ENCODE measurements at places on chromosomes 6 and 20.

GRCh38 chr6:169752074-169752623 is 727 bp downstream of the ERMARD start:
- no peak for DNase-seq
- H3K4me1 ChIP-seq: no peaks in the 10 kb centered on the region
- no peaks in the 10 kb centered on the region for H3K27me3 ChIP-seq
- H3K36me3 ChIP-seq: no peaks in the 10 kb centered on the region

GRCh38 chr6:162184465-162184864 is 543.1 kb downstream of the PRKN start:
- H3K27ac ChIP-seq: no peak overlapping the region
- H3K36me3 ChIP-seq: no peaks in the 10 kb centered on the region
- no peaks in the 10 kb centered on the region for H3K4me1 ChIP-seq
- no peak for DNase-seq

DNA sequence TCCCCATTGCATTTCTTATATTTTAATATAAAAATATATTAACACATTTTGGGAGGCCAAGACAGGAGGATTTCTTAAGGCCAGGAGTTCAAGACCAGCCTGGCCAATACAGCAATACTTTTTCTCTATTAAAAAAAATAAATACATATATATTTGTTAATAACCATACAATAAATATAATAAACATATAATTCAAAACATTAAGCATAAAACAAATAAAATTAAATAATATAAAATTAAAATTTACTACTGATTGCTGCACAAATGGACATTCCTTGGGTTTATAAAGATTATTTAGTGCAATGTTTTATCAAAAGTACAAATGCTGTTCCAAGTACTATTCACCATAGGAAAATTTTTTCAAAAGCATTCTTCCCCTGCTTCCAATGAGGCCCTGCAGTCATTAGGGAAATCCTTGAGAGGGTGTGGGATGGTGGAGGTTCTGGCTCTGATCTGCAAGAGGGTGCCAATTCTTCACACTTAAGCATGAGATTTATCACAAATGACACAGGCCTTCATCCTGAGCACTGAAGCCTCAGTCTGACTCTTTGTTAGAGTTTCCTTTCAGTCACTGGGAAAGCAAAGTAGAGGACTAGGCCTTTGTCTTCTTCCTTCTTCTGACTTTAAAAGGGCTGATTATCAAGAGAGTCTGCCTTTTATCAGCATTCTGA is 596.7 kb downstream of the EPM2A start:
- no peaks in the 10 kb centered on the region for H3K36me3 ChIP-seq
- DNase-seq: no peak

GRCh38 chr6:73624896-73625295 is 28.9 kb downstream of the SLC17A5 start:
- no peak for DNase-seq
- H3K4me3 ChIP-seq: no peak overlapping the region
- no peaks in the 10 kb centered on the region for H3K4me1 ChIP-seq

DNA sequence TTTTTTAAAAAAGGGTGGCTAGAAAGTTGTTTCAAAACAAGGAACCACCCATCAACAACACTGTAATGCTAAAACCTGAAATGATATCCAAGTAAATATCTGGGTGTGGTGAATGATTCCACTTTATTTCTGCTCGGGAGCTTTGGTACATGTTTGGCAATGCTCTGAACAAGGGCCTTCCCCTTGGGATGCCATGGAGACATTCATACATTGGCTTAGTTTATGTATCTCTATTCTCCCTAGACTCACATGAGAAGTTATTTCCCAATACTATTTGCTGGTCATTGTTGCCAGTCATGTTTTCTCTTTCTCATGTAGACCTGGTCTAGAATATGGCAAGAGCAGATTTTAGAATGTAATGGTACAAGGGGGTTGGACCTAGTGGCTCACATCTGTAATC is 22.9 kb downstream of the ADTRP start:
- H3K36me3 ChIP-seq: 0 out of 2 replicates have a peak, but pooled peaks cover 2% of the 10 kb centered on the region
- H3K27ac ChIP-seq: no peak overlapping the region

DNA sequence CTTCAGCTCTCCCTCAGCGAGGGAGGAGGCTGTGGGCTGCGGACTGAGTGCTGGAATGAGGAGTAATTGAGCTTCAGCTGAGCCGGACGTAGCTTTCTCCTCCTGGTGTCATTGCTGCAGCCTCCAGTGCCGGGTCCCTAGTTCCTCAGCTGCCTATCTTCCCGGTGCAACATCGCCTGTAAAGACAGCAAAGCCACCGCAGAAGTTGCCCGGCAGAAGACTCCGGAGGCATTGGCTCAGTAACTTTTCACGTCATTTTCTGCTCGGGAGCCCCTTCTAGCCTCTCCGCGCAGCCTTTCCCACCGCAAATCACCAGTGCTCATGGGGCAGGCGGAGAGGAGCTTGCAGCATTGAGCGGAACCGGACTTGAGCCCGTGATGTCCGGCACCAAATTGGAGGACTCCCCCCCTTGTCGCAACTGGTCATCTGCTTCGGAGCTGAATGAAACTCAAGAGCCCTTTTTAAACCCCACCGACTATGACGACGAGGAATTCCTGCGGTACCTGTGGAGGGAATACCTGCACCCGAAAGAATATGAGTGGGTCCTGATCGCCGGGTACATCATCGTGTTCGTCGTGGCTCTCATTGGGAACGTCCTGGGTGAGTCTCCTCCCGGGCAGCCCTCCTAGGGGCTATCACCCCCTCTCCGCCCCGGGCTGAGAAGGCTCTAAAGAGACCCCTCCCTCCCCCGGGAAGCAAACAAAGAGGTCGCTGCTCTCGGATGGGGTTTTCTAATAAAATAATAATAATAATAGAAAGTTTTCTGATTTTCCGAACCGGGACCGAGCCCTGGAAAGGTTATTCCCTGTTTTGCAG is at the start of gene HCRTR2:
Gene HCRTR2 (plus strand): TSS at position 305 of the 816 bp plus-strand sequence. CDS start 73 bp downstream, at position 378.
- peaks cover 10% of the 10 kb centered on the region for H3K27me3 ChIP-seq
- peaks cover 2% of the 10 kb centered on the region for H3K4me1 ChIP-seq
- H3K4me3 ChIP-seq: peak within 1 kb of the TSS; percentile 55
- DNase-seq: no peak
- H3K36me3 ChIP-seq: no peaks in the 10 kb centered on the region
- H3K27ac ChIP-seq: no peak within 1 kb of the TSS

GRCh38 chr6:43608310-43608763 is 20.7 kb downstream of the GTPBP2 start:
- no peaks in the 10 kb centered on the region for H3K36me3 ChIP-seq
- peak; percentile 45 for DNase-seq
- H3K27ac ChIP-seq: no peak overlapping the region
- H3K4me3 ChIP-seq: no peak overlapping the region
- no peaks in the 10 kb centered on the region for H3K4me1 ChIP-seq

DNA sequence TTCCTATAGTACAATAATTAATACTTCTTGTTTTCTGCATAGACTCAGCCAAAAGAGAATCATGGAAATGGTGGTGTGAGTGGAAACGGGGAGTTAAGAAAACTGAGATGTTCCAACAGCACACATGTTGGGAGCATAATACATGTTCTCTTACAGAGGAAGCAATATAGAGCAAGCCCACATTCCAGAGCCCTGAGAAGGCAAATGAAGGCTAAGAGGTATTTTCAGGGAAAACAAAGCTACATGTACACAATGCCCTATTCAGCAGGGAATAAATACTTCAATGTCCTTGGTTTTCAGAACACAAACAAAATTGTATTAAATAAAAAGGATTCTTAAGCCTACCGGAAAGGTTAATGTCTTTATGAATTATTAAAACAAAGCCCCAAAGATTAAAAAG is 35.1 kb upstream of the SMIM8 start:
- no peaks in the 10 kb centered on the region for H3K36me3 ChIP-seq
- H3K4me1 ChIP-seq: no peaks in the 10 kb centered on the region
- no peaks in the 10 kb centered on the region for H3K27me3 ChIP-seq
- no peak overlapping the region for H3K4me3 ChIP-seq
- H3K27ac ChIP-seq: no peak overlapping the region

DNA sequence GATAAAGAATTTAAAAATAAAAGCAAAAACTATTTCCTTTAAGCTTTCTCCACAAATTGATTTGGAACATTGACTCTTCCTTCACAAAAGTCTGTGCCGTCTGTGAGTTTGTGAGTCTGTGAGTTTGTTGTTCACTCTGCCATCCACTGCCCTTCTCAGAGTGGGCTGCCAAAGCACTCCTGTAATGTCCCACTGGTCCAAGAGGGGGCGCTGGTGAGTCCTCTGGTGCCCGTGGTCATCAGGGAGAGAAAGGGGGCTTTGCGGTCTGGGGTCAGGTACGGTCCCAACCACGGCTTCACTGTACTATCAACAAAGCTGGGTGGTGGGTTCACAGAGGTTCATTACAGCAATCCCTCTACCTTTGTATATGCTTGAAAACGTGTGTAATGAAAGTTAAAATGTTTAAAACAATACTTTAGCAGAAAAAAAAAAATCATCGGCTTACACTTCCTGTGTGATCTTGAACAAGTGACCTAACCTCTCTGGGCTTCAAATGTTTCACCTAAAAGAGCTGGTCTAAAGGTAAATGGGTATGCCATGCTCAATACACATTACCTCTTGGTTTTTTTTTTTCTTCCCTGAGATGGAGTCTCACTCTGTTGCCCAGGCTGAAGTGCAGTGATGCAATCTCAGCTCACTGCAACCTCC is 5.6 kb upstream of the ANKRD60 start:
- no peaks in the 10 kb centered on the region for H3K4me1 ChIP-seq
- no peak overlapping the region for H3K4me3 ChIP-seq
- no peaks in the 10 kb centered on the region for H3K27me3 ChIP-seq
- H3K27ac ChIP-seq: no peak overlapping the region

DNA sequence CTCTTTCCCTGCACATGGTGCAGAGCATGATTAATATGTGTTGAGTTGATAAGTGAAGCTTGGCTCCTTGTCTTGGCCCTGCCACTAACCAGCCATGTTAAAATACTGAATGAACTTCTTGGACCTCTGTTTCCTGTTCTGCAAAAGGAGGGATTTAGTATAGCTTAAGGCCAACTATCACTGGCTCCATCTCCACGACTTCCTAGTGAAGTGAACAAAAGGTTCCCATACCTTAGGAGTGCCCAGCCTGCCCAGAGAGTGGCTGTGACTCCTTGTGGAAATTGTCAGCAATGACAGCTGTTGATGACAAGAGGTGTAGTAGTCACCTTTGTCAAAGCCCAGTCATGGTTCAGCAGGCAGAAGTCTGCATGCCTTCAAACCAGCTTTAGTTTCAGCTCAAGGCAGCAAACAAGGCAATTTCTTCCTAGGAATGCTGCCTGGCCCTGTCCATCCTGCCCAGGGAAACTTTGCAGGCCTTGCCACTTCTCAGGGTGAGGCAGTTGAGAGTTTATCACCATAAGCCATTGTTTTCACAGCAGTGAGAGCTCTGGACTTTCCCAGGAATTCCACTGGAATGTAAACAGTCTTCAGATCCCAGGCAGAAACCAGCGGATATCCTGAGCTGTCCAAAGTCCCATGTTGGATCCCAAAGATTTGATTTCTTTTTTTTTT is 169.7 kb upstream of the TNFAIP3 start:
- H3K4me1 ChIP-seq: peaks cover 1% of the 10 kb centered on the region
- DNase-seq: no peak
- H3K27me3 ChIP-seq: no peaks in the 10 kb centered on the region
- H3K27ac ChIP-seq: no peak overlapping the region
- no peaks in the 10 kb centered on the region for H3K36me3 ChIP-seq
- H3K4me3 ChIP-seq: no peak overlapping the region

GRCh38 chr6:158962371-158962770 is 37.6 kb downstream of the RSPH3 start:
- H3K4me3 ChIP-seq: no peak overlapping the region
- no peaks in the 10 kb centered on the region for H3K36me3 ChIP-seq
- H3K27me3 ChIP-seq: no peaks in the 10 kb centered on the region

GRCh38 chr20:48538856-48539255 is 288.9 kb downstream of the PREX1 start:
- no peaks in the 10 kb centered on the region for H3K27me3 ChIP-seq
- peaks cover 4% of the 10 kb centered on the region for H3K4me1 ChIP-seq
- H3K4me3 ChIP-seq: no peak overlapping the region
- no peaks in the 10 kb centered on the region for H3K36me3 ChIP-seq

DNA sequence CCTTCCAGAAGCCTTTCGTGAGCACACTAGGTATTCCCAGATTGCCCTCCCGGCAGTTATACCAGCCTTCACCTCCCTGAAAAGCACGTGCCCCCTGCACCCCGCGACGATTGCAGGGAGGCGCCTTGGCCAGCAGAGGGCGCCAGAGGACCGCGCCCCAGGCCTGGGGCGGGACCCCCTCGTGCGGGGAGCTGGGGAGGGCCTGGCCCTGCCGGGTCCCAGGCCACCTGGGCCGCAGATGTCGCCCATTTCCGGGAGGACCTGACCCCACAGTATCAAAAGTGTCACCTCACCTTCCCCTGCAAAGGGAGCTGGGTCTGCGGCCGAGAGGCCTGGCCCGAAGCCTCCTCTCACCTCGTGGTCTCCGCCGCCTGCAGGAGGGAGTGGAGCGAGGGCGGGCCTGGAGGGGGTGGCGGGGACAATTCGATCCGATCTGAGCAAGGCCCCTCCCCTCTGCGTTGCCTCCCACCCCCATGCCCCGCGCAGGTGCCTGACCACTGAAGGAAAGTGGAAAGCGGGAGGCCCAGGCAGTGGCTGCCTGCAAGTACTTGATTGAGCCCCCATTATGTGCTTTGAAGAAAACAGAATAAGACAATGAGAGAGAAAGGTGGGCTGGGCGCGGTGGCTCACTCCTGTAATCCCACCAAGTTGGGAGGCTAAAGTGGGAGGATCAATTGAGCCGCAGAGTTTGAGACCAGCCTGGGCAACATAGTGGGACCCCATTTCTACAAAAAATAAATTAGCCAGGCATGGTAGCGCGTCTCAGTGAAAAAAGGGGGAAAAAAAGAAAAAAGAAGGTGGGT is 3.5 kb upstream of the SNAI1 start:
- no peaks in the 10 kb centered on the region for H3K36me3 ChIP-seq
- H3K4me3 ChIP-seq: peak overlapping the region; percentile 35
- no peak for DNase-seq
- H3K4me1 ChIP-seq: peaks cover 2% of the 10 kb centered on the region

DNA sequence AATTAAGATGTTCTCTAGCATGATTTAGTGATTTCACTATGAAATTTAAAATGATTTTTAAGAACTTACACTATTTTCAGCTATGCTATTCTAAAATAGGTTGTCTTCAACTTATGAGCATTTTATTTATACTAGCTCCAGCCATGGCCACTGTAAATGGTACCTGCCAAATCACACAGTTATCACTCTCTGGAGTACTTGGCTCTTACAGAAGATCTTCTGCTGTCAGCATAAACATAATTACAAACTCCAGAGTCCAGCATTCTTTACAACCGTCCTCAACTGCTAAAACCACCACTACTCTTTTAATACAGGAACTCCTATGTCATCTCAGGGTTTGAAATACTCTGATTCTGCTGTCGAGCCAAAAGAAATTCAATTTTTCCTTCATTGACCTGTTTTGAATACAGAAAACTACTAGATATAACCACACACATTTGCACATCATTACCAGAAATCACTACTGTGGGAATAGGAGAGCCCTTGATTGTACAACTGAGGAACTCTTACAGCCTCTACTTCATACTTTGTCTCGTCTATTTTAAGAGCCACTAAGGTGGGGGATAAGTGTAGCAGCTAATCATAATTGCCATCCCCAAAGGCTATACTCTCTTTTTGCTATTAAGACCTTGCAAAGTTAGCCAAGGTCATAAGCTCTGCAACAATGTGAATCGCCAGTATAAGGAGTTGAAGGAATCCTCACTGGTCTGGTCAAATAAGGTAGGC is 93.7 kb downstream of the PHIP start:
- H3K36me3 ChIP-seq: peaks cover 2% of the 10 kb centered on the region
- DNase-seq: no peak
- H3K4me3 ChIP-seq: no peak overlapping the region
- H3K4me1 ChIP-seq: no peaks in the 10 kb centered on the region

- no peak overlapping the region for H3K27ac ChIP-seq
- DNase-seq: no peak
- peaks cover 2% of the 10 kb centered on the region for H3K4me1 ChIP-seq
- H3K4me3 ChIP-seq: no peak overlapping the region
- no peaks in the 10 kb centered on the region for H3K36me3 ChIP-seq
These were observed 49.9 kb upstream of the QKI start for GRCh38 chr6:163364641-163365040.

Data from iPS DF 6.9 (cell line).